Activated CD4-positive, alpha-beta T cell treated with anti-CD3 and anti-CD28 coated beads, Interleukin-2, amount 50 U/mL, for 16 hours (primary cell): ENCODE measurements at places on chromosomes 16 and 17.

GRCh38 chr17:50672831-50673551 lies 34.7 kb downstream of the ANKRD40 start:
- no peak for DNase-seq

DNA sequence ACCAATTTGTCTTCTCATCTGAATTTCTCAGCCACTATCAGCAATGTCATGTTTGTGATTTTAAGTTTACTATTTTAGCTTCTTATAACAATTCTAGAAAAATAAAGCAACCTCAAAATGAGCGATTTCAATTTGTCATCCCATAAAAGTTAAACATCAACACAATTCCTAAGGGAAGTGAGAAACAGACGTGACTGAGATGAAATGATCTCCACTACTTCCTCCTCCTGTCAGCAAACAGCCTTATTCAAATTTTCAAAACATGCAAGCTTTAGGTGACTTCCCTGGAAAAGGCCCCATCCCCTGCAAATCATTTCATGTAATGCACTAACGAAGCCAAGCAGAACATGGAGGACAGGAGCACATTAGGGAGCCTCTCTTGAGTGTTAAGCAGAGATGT lies 64.9 kb downstream of the ZNF652 start:
- no peak for DNase-seq

- no peak for DNase-seq
These were observed 40.4 kb upstream of the NOS2 start for GRCh38 chr17:27840688-27841087.

DNA sequence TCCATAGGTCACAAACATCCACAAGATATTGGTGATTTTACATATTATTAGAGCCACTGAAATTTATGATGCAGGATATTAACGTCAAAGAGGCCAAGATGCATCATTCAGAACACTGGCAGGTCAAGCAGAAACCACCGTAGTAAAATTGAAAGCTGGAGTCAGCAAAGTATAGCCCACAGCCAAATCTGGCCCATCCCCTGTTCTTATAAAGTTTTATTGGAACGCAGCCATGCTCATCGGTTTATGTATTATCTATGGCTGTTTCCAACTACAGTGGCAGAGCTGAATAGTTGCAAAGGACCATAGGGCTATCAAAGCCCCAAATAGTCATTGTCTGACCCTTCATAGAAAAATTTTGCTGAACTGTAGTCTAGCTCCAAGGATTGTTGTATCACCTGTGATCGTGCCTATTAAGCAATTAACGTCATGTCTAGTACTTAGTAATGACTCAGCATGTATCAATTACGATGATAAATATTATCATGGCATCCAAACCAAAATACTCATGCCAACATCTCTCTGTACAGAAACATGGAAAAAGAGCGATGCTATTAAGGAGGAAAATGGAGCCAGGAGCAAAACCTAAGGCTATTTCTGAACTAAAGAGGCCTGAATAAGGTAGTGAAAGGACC lies 165.6 kb downstream of the IRX3 start:
- DNase-seq = no peak

- no peak for DNase-seq
These were observed 5.3 kb downstream of the KPNB1 start for GRCh38 chr17:47654991-47655390.

GRCh38 chr17:73910821-73911515 lies 266.7 kb upstream of the SDK2 start:
- DNase-seq = no peak

- no peak for DNase-seq
These were observed 13.9 kb downstream of the GRB7 start for GRCh38 chr17:39751637-39752036.

GRCh38 chr17:8898126-8898525 lies 30.7 kb upstream of the PIK3R6 start:
- no peak for DNase-seq

DNA sequence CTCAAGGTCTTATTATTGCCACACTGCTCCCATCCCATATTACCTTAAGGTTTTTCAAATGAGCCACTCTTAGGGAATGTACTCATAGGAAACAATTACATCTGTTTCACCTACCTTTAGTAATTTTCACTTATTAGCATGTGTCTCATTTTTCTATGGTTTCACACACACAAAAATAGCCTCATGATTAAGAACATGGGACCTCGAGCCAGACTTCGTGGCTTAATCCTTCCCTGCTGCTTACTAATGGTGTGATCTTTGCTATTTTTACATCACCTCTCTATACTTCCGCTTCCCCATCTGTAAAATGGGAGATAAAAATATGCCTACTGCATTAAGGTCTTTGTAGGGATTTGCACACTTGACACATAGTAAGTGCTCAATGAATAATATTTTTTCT lies 38.5 kb downstream of the OTOA start:
- no peak for DNase-seq

- DNase-seq = peak; percentile 32
These were observed 32.3 kb upstream of the CAPN15 start for GRCh38 chr16:495127-495748.

DNA sequence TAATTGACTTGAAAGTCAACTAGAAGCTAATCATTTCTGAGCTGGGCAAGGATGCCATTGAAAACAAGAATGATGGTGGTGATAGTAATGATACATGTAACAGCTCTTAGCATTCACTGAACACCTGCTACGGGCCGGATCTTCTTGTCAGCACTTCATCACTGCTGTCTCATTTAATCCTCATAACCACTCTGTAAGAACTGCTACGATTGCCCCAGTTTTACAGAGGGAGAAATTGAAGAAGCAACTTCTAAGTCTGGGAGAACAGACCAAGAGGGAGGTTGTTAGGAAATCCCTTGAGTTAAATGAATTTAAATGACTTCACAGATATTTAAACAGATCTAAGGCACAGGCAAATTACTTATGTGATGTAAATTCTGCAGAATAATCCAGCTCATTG lies 7.0 kb upstream of the GAN start:
- DNase-seq = no peak

DNA sequence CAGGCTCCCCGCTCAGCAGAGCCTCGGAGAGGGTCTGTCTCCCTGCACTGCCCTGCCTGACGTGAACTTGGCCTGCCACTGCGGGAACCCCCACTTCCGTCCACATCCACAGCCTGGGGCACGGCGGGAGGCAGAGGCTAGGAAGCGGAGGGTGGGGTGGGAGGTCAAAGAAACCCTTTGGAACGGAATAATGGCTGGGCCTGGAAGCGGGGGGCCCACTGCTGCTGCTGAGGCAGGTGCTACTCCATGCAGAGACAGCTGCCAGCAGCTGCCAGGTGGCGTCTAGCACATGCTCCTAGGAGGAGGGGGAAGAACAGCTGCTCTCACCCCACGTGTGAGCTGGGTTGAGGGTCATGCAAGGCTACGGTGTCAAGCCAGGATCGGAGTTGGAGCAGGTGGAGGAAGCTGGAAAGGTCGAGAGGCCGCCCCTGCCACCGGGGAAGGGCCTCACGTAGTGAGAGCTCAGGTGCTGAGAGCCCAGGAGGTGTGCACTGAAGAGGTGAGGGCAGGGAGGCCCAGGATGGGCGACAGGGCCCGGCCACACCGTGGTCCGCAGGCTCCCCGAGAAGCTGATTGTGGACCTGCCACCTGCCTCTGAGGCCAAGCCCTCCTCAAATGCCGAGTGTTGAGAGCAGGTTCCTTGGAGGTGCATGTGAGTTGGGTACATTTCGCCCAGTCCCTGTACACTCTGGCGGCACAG lies 9.8 kb downstream of the FSCN2 start:
- no peak for DNase-seq

- no peak for DNase-seq
These were observed 5.5 kb downstream of the PSMD12 start for GRCh38 chr17:67360880-67361279.
